ENCODE measurements at places on chromosomes 5 and 9.

- DNase-seq, result no peak
Measured at GRCh38 chr9:95268681-95269080, 48.8 kb downstream of the FANCC start.

- DNase-seq, result no peak
Measured at GRCh38 chr5:55063899-55064298, 38.5 kb upstream of the GZMA start.

DNA sequence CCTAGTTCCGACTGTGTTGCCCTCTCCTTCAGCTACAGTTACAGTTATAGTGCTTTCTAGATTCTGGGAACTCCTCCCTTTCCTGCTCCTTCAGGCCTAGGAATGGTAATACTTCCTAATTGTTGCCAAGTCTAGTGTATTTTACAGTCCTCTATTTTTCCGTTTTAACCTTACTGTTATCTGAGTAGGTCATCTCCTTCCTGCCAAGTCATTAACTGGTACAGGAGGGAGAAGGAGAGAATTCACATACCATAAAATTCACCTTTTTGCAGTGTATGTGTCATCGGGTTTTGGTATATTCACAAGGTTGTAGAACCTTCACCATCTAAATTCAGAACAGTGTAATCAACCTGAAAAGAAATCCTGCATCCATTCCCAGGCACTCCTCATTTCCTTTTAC lies 335.4 kb upstream of the MEF2C start:
- DNase-seq, result no peak

GRCh38 chr5:142356349-142356715 lies 31.5 kb upstream of the SPRY4 start:
- no peak for DNase-seq

DNA sequence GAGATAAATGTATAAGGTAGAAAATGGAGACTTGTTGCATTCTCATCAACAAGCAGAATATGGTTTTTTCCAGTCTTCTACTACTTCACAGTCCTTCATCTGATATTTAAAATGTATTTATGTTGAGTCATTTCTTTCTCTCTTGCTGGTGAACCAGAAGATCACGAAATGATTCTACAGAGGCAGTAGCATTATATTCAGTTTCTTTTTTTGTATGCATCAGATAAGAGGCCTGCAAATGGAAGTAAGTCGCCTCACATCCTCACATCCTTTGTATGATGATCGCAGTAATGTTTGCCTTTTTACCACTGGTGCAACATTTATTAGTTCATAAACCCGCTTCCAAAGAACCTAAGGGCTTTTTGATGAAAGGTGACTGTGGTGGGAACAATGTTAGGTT lies 22.1 kb upstream of the IL13 start:
- DNase-seq, result no peak

DNA sequence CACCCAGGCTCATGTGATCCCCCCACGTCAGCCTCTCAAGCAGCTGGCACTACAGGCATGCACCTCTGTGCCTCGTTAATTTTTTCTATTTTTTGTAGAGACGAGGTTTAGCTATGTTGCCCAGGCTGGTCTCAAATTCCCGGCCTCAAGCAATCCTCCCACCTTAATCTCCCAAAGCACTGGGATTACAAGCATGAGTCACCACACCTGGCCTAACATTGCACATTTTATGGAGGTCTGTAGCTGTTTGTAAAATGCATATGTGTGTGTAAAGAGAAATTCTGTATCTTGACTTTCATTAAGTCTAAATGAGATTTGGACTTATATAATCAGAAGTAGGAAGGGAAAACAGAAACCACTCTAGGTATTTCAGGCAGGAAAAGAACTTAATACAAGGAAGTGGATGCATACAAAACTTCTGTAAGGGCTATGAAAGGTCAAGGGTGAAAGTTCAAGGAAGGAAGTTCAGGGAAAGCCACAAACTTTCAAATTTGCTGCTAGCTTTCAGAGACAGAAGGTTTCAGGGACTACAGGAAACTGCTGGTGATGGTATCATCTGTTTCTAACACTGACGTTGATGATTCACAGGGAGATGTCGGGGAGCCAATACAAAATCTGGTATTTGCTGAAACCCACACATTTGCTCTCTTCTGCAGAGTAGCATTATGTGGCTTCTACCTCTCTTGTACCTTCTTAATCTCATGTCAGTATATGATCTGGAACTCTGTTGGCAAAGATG lies 209.4 kb downstream of the PIK3R1 start:
- no peak for DNase-seq

DNA sequence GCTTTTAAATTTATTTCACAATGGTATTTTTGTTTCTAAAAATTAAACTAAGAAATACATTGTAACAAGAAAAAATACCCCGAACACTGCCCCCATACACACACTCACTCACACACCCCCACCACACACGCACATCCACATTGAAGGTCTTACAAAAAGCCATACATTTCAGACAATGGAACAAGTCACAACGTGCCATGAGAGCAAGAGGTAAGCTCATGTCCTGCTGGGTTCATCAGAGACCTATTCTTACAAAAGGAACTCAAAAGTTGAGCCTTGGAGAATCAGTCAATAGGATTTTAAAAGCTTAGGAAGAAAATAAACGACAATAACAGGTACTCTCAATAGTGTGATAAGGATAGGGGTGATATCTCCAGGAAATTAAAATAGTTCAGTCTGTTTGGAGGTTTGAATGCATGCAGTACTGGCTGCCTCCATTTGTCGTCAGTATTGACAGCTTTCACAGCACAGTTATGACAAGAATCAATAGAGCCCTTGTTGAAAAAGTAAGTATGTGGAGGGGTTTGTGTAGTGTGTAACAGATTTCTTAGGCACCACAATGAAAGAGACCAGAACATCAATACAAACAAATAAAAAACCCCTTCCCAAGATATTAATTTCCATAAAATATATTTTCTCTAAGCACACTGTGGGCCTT lies 1826.2 kb upstream of the CDH6 start:
- DNase-seq, result no peak

DNA sequence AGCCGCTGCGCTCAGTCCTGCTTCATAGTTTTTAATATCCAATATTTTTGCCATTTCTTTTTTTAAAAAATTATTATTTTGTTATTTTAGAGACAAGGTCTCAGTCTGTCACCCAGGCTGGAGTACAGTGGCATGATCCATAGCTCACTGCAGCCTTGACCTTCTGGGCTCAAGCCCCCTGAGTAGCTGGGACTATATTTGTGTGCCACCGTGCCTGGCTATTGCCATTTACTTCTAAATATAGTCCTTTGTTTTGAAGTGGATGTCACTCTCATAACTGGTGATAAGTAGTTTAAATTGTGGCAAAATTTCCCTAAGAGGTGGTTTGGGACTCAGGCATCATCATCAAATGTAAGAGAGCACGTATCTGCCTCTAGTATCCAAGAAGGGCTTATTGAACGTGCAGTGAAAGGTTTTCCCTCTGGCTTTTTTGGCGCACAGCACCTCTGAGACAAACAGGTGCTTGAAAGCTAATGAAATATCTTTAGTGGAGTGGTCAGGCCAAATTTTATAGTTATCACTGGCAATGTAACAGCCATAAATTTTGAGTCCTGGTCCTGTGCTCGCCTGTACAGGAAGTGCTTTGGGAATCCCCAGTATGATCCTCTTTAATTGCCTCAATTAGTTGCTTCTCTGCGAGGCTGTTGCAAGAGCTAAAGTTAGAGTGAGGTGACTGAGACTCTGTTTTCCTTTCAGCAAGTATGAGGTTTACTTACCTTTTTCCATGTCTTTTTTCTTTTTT lies 14.8 kb downstream of the STXBP1 start:
- no peak for DNase-seq

GRCh38 chr9:90521811-90522570 lies 120.6 kb downstream of the DIRAS2 start:
- DNase-seq, result no peak

- DNase-seq, result no peak
Measured at GRCh38 chr9:16744394-16744793, 126.1 kb downstream of the BNC2 start.

- DNase-seq, result no peak
Measured at GRCh38 chr9:110187126-110187525, 20.8 kb downstream of the C9orf152 start.

GRCh38 chr5:133715616-133716015 lies 103.3 kb upstream of the FSTL4 start:
- no peak for DNase-seq

GRCh38 chr5:109718632-109719031 lies 28.9 kb downstream of the MAN2A1 start:
- no peak for DNase-seq

GRCh38 chr9:98795970-98796363 lies 388 bp downstream of the ANKS6 start:
- no peak for DNase-seq

DNA sequence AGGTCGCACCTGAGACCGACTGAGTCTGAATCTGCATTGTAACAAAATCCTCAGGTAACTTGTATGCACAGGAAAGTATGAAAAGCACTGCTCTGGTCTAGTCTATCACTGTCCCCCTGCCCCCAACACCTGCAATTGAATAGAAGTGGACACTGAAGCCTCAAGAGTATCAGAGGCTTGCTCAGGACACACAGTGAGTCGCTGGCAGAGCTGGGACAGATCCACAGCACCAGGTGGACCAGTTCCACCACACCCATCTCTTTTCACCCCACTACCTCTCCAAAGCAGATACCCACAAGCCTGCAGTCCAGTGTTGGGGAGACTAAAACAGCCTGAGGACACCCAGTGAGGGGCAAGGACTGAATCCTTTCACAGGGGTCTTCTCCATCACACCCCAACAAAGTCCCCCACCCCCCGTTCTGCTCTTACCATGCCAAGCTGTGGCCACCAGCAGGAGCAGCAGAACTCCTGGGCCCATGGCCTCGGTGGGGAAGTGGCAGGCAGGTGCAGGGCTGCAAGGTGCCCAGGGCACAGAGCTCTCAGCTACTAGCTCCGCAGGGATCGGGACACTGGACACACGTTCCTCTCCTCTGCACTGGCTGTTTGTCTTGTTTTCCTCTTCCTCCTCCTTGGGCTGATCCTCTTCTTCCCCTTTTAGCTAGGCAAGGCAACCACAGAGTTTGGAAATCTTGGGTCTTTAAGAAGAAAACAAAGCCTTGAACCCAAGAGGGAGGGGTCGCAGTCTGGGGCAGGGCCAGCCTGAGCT lies at the start of gene CSF1R:
TSS of gene CSF1R (minus strand) at position 605 of the 766 bp plus-strand sequence. CDS start at position 478, 127 bp downstream.
- DNase-seq, result no peak

DNA sequence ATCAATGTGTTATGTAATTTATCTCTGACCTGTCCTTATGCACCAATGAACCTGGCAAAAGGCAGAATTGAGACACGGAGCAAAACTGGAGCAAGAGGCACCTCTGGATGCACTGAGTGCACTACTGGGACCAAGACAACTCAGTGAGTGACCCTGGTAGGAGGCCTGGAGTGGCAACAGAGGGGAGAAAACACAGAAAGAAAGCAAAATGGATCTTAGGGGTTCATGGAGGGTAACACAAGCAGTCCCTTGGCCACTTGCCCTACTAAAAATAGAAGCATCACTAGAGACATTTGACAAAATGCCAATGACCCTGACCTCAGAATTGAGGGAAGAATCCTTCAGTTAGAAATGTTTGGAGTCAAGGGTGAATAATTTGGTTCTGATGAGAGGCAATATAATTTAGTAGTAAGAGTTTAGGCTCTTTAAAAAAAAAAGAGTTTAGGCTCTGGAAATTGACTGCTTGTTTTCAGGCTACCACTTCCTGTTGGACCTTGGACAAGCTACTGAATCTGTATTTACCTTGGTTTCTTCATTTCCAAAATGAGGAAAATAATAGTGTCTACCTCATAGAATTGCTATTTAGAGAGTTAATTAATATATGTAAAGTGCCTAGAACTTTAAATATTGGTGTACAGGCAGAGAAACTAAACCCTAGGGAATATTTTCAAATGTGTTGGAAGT lies 234.9 kb upstream of the TARS1 start:
- no peak for DNase-seq

- DNase-seq, result no peak
Measured at GRCh38 chr5:172902497-172903472, 56.4 kb upstream of the RPL26L1 start.

DNA sequence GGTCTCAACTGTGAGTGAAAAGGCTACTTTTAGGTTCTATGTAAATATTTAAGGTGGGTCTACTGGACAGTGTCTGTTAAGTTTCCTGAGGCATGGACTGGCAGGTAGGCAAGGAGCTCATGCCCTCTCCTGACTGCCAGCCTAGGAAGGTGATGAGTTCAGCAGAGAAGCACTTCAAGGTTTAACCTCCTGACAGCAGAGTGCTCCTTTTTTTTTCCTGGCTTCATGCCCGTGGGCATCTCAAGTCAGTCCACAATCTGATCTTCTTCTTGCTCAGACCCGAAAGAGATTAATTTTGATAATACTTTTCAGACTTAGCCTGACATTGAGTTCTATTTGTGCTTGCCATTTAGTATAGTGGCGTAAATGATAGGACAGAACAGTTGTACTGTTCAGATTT lies 241.9 kb upstream of the NREP start:
- no peak for DNase-seq

DNA sequence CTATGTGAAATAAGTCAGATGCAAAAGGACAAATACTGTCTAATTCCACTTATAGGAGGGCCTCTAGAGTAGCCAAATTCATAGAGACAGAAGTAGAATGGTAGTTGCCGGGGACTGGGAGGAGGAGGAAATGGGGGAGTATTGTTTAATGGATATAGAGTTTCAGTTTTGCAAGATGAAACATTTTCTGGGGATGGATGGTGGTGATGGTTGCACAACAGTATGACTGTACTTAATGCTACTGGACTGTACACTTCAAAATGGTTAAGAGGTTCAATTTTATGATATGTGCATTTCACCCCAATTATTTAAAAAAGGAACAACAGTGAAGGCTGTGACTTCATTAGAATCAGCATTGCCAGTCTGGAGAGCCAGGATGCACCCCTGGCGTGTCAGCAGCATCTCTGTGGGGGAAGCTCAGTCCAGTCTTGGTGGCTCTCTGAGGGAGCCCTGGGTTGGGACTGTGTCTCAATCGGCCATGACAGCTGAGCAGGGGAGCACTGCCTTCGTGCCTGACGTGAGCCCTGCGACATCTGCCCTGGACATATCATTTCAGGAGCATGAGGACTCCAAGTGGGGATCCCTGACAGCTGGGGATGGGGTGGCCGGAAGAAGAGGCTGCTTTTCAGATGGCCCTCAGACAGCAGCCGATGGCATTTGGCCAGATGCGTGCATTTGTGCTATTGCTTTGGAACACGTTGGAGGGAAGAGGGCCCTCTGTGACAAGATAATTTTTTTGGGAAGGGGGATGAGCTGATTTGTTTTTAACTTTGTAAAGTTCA lies 130.8 kb upstream of the STC2 start:
- DNase-seq, result no peak

DNA sequence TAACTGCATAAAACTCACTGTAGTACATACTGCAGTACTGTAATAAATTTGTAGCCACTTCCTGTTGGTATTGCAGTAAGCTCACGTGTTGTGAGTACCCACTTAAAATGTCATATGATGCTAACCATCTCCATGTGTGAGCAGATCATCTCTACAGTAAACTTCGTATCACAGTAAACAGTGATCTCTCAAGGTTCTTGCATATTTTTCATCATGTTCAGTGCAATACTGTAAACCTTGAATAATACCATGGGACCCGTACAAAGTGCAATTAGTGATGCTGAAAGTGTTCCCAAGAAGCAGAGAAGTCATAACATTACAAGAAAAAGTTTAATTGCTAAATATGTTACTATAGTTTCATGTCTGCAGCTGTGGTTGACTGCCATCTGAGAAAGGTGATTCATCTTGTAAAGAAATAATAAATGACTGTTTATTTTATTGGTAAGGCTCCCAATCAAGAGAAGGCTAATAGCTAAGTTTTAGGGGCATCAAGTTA lies 253.8 kb upstream of the POU5F2 start:
- DNase-seq, result no peak

- DNase-seq, result no peak
Measured at GRCh38 chr9:136799079-136799853, 3.1 kb downstream of the CCDC183 start.

All from caudate nucleus (tissue), 63 donors.